Small intestine (tissue), 16 donors: ENCODE measurements at places on chromosomes 4 and X. TPM values are rescaled to one million over a fixed set of nuclear protein-coding genes. Genes with fewer than 3 reads are reported as not detected.

- no peaks in the 10 kb centered on the region for H3K4me1 ChIP-seq
- no peak overlapping the region for H3K27ac ChIP-seq
- DNase-seq: no peak
- H3K36me3 ChIP-seq: no peaks in the 10 kb centered on the region
Measured at GRCh38 chrX:14598330-14598729, 69.0 kb downstream of the GLRA2 start.

GRCh38 chr4:147596981-147597380, 20.2 kb upstream of the TMEM184C start:
- no peak overlapping the region for H3K4me3 ChIP-seq
- H3K36me3 ChIP-seq: no peaks in the 10 kb centered on the region
- no peak for DNase-seq

- H3K4me3 ChIP-seq: no peak overlapping the region
- no peaks in the 10 kb centered on the region for H3K36me3 ChIP-seq
- H3K27me3 ChIP-seq: no peaks in the 10 kb centered on the region
- DNase-seq: no peak
Measured at GRCh38 chr4:11446155-11446811, 17.6 kb upstream of the HS3ST1 start.

DNA sequence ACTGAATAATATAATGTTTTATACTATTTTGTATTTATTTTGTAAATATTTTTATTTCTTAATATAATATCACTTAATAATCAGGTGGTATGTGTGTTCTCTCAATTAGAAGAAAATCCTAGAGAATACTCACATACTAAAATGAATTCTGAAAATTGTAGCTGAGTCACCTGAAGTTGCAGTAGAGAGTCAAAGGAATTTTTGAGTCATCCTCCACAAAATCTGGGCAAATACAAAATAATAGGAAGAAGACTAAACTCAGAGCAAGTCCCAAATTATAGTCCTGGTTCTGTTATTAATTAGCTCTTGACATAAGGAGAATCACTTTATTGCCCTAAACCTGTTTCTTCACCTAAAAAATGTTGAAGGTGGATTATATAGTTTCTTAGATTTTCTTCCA, 57.8 kb downstream of the SPATA4 start:
- no peak for DNase-seq
- no peak overlapping the region for H3K4me3 ChIP-seq
- no peaks in the 10 kb centered on the region for H3K27me3 ChIP-seq

DNA sequence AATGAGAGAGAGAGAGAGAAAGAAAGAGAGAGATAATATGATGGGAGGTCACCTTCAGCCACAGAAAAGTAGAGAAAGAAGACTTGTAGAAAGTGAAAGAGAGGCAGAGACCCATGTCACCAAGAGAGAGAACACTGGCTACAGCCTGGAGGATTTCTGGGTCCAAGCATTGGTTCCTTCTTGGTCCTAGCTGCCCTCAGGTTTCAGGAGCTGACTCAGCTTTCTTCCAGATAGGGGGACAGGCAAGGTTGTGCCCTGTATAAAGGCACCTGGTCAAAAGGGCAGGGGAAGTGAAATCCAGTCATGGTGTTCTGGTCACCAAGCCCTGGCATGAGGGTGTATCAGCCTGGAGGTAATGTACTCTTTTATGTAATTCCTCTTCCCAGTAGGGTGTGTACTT, 47.5 kb upstream of the XK start:
- no peaks in the 10 kb centered on the region for H3K27me3 ChIP-seq
- DNase-seq: no peak
- no peak overlapping the region for H3K4me3 ChIP-seq
- H3K27ac ChIP-seq: no peak overlapping the region

DNA sequence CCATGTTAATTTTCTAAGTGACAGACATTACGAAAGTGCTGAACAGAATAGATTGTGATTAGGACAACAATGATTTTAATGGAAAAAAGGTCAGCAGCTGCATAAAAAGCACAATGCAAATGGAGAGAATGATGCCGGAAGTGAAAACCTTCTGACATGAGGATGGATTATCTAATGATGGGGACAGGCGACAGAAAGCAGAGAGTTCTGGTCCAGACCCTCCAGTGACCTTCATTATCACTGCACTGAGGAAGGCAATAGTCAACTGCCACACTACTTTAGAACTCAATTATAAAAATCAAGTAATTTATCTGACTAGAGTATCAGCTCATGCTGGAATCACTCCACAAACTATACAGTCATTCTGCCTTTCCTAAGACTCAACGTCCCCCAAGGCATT, 746.1 kb upstream of the EPHA5 start:
- H3K27me3 ChIP-seq: no peaks in the 10 kb centered on the region
- no peak for DNase-seq
- H3K4me3 ChIP-seq: no peak overlapping the region
- no peaks in the 10 kb centered on the region for H3K4me1 ChIP-seq
- no peak overlapping the region for H3K27ac ChIP-seq

DNA sequence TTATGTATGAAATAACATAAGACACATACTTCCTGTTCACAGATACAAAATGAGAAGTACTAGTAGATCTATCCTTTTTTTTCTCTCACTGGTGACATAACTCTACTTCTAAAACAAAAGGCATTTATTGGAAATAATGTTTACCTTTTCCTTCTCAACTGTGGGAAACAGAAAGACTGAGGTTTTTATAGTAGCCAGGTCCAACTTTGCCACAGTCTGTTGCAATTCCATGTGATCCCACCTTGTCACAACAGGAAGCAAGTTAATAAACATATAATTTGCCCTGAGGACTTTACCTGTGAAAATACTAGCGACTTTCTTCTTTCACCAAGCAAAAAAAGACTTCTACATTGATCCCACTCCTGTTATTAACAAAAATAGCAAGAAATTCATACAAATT, 475.8 kb downstream of the PDGFC start:
- no peaks in the 10 kb centered on the region for H3K36me3 ChIP-seq
- no peak overlapping the region for H3K27ac ChIP-seq
- H3K4me3 ChIP-seq: no peak overlapping the region
- H3K27me3 ChIP-seq: no peaks in the 10 kb centered on the region
- DNase-seq: peak; percentile 2

DNA sequence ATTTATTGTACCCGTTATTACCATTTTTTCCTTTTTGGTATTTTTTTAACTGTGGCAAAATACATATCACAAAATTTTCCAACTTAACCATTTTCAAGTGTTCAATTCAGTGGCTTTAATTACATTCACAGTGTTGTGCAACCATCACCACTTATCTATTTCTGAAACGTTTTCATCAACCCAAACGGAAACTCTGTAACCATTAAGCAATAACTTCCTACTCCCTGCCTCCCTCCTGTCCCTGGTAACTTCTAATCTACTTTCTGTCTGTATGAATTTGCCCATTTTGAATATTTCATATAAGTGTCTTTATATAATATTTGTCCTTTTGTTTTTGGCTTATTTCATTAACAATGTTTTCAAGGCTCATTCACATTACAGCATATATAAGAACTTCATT, 57.4 kb upstream of the MSN start:
- no peak for DNase-seq
- H3K4me1 ChIP-seq: no peaks in the 10 kb centered on the region
- no peaks in the 10 kb centered on the region for H3K27me3 ChIP-seq
- H3K27ac ChIP-seq: no peak overlapping the region
- H3K4me3 ChIP-seq: no peak overlapping the region
- H3K36me3 ChIP-seq: no peaks in the 10 kb centered on the region

- H3K27me3 ChIP-seq: no peaks in the 10 kb centered on the region
- H3K36me3 ChIP-seq: no peaks in the 10 kb centered on the region
- H3K4me3 ChIP-seq: no peak overlapping the region
- no peak for DNase-seq
- H3K27ac ChIP-seq: no peak overlapping the region
Measured at GRCh38 chr4:105057370-105058105, 89.1 kb upstream of the TET2 start.

GRCh38 chr4:110196206-110196870, 2.1 kb downstream of the ELOVL6 start:
- no peaks in the 10 kb centered on the region for H3K27me3 ChIP-seq
- DNase-seq: peak; percentile 83
- H3K4me1 ChIP-seq: no peaks in the 10 kb centered on the region

DNA sequence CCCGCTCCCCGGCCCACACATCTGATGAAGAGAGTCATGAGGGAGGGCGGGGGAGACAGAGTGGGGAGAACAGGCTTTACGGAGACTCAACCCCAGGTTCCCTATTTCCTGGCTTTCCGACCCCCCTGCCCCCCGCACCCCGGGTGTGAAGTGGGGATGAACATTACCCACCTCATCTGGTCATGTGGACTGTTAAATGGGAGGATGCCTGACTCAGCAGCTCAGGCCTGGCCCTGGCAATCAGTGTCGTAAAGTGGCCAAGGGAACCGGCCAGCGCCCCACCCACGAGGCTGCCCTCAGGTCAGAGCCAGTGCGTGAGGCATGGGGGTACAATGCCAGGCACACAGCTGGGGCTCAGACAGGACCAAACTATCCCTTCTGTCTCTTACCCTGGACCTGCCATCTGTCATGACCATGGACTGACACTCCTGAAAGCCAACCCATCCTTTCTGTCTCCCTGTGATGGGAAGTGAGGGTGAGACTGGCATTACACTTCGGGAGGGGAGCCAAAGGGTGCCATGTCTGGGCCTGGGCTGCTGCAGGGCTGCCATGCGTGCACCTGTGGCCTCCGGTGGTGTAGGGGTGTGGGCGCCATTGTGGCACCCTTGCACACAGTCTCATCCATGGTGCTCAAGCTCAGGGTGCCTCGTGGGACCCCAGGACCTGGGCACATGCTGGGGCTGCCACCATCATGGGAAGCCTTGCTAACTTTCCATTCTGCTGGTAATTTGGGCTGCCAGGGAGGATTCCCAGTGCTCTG, 106.1 kb upstream of the PSAPL1 start:
- H3K4me3 ChIP-seq: no peak overlapping the region
- DNase-seq: no peak
- H3K36me3 ChIP-seq: no peaks in the 10 kb centered on the region
- no peaks in the 10 kb centered on the region for H3K27me3 ChIP-seq
- no peak overlapping the region for H3K27ac ChIP-seq

- no peaks in the 10 kb centered on the region for H3K27me3 ChIP-seq
- peak overlapping the region; percentile 42 for H3K4me3 ChIP-seq
- H3K27ac ChIP-seq: peak overlapping the region; percentile 80
- H3K36me3 ChIP-seq: no peaks in the 10 kb centered on the region
- H3K4me1 ChIP-seq: peaks cover 3% of the 10 kb centered on the region
Measured at GRCh38 chr4:15777697-15778288, 335 bp upstream of the CD38 start.

DNA sequence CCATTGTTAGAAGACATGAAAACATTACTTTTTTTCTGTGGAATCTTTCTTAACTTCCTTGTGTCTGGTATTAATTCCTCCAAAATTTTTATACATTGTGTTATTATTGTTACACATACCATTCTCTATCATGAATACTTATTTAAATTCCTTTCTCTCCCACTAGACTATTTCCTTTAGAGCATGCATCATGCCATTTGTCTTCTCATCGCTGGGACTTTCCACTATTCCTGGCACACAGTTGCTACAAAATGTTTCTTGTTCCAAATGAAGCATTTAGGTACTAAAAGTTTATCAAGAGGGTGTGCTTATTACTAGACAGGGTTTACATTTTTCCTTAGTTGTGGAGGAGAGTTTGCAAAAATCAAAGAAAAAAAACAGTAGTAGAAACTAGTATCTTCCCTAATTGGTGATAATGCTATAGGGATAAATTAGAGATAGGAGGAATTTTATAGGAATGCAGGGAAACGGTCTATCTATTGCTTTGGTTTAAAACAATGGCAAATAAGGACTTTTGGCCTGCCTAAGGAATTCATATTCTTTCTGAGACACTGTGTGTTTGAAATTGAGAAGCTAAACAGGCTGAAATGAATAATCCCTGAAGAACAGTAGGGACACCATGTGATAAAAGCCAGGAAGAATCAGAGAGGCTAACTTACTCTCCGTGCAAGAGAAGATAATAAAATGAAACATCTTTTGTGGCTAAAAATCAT, 187.5 kb upstream of the TBC1D9 start:
- no peaks in the 10 kb centered on the region for H3K4me1 ChIP-seq
- H3K36me3 ChIP-seq: no peaks in the 10 kb centered on the region
- no peak for DNase-seq
- no peaks in the 10 kb centered on the region for H3K27me3 ChIP-seq
- no peak overlapping the region for H3K27ac ChIP-seq

DNA sequence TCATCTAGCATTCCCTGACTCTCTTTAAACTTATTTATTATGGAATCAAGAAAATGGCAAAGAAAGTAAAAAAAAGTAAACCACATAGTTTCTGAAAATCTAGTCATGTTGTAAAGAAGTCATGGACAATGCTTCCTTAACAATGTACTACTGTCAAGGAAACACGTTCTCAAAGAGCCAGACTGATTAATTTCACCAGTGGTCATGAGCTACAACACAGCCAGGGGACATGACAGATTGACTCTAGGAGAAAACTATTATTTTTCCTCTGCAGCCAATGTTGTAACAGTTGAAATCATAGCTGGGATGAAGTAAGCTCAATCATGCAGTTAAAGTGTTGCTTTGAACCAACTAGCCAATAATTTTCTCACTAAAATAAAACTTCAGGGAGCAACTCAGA, 109.2 kb downstream of the MAPK10 start:
- no peaks in the 10 kb centered on the region for H3K27me3 ChIP-seq
- no peak overlapping the region for H3K4me3 ChIP-seq

DNA sequence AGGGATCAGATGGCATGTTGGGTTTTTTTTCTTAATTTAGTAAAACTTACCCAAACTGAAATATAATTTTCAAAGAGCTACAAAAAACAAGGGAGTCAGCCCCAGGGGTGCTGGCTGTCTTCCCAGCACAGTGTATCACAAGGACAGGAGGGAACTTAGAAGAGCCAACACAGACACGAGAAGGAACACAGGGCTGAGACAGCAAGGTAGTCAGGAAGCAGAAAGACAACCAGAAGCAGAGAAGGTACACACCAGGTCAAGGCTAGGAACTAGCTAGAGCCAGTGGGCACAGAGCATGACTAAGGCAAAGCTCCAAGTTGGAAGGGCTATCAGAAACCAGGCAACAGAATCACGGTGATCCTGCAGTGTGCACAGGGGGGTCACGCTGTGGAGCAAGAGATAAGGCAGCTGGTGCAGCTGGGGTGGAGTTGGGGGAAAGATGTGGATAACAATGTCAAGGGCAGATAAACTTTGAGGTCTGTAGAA, 168.7 kb downstream of the NR3C2 start:
- H3K4me1 ChIP-seq: no peaks in the 10 kb centered on the region
- H3K36me3 ChIP-seq: no peaks in the 10 kb centered on the region
- H3K4me3 ChIP-seq: no peak overlapping the region
- peak overlapping the region; percentile 68 for H3K27ac ChIP-seq
- no peaks in the 10 kb centered on the region for H3K27me3 ChIP-seq

Gene AMBN
- not detected for polyA plus RNA-seq

Gene CLDN22
- not detected for polyA plus RNA-seq

Gene CFAP47
- polyA plus RNA-seq: not detected

Gene GLUD2
- 0.45 TPM for polyA plus RNA-seq

Gene VCX3B
- polyA plus RNA-seq: not detected

Gene ZNF630
- 0.54 TPM for polyA plus RNA-seq

Gene IQCM
- polyA plus RNA-seq: not detected
